Posterior cingulate gyrus (tissue), 11 donors: ENCODE measurements at places on chromosomes 16 and 17.
A peak's percentile ranks its signal among the peaks of the same experiment; 100 is the strongest.

DNA sequence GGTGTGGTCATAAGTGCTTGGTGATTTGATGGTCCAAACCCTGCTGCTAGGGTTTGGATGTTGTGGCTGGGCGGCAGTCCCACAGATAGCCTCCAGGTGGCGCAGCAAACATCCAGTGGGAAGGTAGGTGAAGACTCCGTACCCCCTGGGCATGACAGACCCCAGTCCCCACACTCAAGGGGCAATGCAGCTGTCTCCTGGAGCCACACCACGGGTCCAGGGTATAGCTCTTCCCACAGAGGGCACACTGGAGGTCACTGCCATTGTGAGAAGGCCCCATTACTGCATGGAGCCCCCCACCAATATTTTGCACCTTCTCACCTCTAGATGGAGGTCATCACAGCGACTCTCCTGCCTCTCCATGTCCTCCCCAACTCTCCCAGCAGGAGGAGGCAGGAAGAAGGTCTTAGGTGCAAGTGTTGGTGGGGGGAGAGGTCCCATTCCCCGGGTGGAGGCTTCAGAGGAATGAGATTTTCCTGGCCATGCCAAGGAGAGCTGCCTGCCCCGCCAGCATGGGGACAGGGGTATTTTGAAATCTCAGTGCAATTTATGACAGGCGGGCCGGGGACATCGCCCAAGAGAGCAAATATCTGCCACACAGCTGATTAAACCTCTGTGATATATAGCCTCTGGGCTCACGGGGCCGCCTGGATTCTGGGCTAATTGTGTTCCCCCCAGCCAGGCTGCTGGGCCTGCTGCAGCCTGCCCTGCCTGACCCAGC, 17.1 kb upstream of the C17orf113 start:
- DNase-seq: peak; percentile 69

- DNase-seq: no peak
Observed at GRCh38 chr17:52140601-52141000, 17.9 kb downstream of the CA10 start.

- no peak for DNase-seq
Observed at GRCh38 chr17:50240851-50241250, 33.4 kb upstream of the TMEM92 start.

- DNase-seq: no peak
Observed at GRCh38 chr16:31561426-31562233, 33.9 kb downstream of the AHSP start.

- no peak for DNase-seq
Observed at GRCh38 chr16:86887416-86887815, 309.1 kb downstream of the FOXL1 start.

GRCh38 chr16:63192980-63193379, 1156.7 kb upstream of the CDH8 start:
- no peak for DNase-seq

- DNase-seq: no peak
Observed at GRCh38 chr16:48916566-48916965, 306.6 kb upstream of the N4BP1 start.
